ENCODE measurements at places on chromosomes 4 and X.

GRCh38 chr4:627347-628125, 2.2 kb downstream of the PDE6B start:
- no peak for DNase-seq

GRCh38 chr4:140719686-140720085, 36.5 kb downstream of the TBC1D9 start:
- DNase-seq, result no peak

DNA sequence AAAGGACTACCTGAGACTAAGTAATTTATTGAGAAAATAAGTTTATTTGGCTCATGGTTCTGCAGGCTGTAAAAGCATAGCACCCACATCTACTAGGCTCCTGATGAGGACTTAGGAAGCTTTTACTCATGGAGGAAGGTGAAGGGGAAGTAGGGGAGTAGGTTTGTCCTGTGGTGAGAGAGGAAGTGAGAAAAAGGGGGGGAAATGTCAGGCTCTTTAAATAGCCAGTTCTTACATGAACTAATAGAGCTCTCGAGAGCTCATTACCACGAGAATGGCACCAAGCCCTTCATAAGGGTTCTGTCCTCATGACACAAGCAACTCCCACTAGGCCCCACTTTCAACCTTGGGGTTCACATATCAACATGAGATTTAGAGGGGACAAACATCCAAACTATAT, 125.5 kb upstream of the NRK start:
- DNase-seq, result no peak

DNA sequence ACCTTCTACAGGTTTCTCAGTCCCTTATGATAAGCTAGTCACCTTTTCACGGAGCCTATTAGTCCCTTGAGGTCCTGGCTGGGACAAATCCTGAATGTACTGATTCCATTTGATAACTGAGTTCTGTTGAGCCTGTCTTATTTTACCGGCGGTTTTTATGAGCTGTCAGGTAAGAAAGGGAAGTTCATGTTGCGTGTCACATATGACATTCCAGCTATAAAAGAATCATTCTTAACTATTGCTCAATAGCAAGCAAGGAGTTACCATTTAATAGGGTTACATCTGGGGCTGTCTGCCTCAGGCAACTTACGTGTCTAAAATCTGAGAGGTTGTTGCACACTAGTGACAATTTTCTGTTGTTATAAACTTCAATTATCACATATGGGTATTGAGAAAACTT, 394.6 kb downstream of the TECRL start:
- no peak for DNase-seq

DNA sequence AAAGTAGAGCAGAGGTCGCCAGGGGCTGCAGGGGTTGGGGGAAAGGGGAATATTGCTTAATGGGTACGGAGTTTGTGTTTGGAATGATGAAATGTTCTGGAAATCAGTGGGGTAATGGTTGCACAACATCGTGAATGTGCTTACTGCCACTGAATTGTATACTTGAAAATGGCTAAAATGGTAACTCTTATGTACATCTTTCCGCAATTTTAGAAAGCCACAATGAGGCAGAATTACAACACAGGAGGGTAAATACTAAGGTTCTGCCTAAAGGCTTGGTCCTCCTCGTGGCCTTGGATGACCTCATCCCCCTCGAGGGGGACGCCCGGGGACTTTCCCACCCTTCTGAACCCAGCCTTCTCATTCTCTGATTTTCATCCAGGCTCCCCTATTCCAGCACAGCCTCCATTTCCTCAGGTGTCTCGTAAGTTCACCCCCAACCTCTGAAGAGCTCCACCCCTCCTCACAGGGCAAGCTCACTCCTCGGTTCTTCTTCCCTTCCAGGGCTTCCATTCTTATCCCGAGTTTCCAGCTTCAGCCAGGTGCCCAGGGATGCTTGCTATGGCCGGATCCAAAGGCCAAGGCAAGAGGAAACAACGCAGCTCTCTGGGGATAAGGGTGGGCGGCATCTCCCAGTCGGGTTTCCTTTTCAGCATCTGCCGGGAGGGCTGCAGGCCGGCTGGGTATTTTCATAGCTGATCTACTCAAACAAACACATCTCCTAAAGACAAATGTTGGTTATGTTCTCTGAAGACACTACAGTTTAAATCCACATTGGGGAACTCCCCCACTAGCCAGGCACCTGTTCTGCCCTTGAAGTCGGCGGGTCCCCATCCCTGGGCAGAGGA, 71.3 kb upstream of the ACSL1 start:
- DNase-seq, result no peak

DNA sequence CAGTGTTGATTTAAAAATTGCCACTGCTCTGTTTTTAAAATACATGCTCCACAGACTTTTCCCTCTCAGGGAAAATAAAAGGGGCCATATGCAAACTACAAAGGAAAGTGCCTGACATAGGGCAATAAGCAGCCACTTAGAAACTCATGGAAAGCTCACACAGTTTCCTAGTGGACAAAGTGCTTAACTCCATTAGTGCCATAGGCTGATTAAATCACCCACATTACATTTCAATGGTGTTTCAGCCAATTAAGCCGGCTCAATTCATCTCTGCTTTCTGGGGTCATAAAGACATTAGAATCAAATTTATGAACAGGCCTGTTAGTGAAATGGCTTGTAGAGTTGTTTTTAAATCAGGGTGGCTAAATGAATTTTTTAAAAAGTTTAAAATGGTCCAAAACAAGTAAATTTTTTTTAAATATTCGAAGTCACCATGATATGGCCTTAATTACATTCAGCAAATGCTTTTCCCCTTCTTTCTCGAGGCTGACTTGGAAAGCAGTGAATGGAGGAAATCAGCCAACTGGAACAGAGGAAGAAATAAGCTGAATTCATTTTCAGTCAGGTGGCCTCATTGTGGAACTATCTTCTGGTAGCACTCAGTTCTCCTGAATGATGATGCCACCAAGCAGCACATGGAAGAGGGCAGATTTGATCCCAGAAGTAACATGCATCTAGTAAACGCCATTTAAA, 2305.1 kb upstream of the AGA start:
- DNase-seq, result no peak

- DNase-seq, result no peak
These were observed 32.7 kb upstream of the AREG start for GRCh38 chr4:74412225-74412624.

DNA sequence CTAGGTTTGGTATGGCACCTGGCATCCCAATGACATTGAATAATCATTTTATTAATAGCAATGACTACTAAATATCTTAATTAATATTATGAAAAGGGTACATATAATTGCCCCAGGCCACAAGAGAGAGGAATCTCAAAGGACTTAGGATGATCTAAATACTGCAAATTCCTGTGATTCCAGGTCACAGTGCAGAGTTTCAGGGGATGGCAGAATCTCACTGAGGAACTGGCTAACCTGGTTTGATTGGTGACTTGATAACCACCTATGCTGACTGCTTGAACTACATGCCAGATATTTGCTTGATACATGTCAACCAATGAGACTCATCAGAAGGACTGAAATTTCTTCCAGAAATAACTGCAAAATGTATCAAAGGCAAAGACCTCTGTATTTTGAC, 37.2 kb downstream of the BTC start:
- no peak for DNase-seq

- DNase-seq, result no peak
These were observed 5.5 kb upstream of the XIAP start for GRCh38 chrX:123854329-123854728.

GRCh38 chr4:76688619-76689144, 209.3 kb downstream of the SOWAHB start:
- DNase-seq, result no peak

- DNase-seq, result no peak
These were observed 278.2 kb upstream of the GATB start for GRCh38 chr4:152039023-152039481.

Measured in activated CD4-positive, alpha-beta T cell treated with anti-CD3 and anti-CD28 coated beads for 24 hours (primary cell).